Stimulated activated CD8-positive, alpha-beta memory T cell treated with anti-CD3 and anti-CD28 coated beads, Interleukin-4, amount 100 ng/mL, for 1 hour (primary cell): ENCODE measurements at places on chromosomes 2 and 18.

- no peak for DNase-seq
Measured at GRCh38 chr2:240250150-240250984, 109.9 kb upstream of the OTOS start.

- DNase-seq, result no peak
Measured at GRCh38 chr2:172408143-172408766, 19.1 kb upstream of the ITGA6 start.

- no peak for DNase-seq
Measured at GRCh38 chr2:15389895-15390294, 171.2 kb downstream of the NBAS start.

- no peak for DNase-seq
Measured at GRCh38 chr2:144694456-144694855, 174.5 kb upstream of the ZEB2 start.

GRCh38 chr2:33108483-33109443, 162.0 kb downstream of the LTBP1 start:
- no peak for DNase-seq

DNA sequence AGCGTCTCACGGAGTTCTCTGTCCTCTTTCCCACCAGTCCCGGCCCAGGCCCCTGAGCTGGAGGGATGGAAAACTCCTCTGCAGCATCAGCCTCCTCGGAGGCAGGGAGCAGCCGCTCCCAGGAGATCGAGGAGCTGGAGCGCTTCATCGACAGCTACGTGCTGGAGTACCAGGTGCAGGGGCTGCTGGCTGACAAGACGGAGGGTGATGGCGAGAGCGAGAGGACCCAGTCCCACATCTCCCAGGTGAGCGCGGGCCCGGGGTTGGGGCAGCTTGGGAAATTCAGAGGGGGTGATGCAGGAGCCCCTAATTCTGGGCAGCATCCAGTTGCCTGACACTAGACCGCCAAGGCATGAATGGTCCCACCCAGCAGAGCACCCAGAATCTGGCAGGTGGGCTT, 80.7 kb downstream of the CTIF start:
- no peak for DNase-seq

GRCh38 chr2:197145471-197146056, 165.0 kb downstream of the ANKRD44 start:
- no peak for DNase-seq

GRCh38 chr2:112884869-112885505, 26.0 kb upstream of the IL37 start:
- DNase-seq, result peak; percentile 20

- DNase-seq, result no peak
Measured at GRCh38 chr2:104874230-104874629, 20.3 kb downstream of the POU3F3 start.

DNA sequence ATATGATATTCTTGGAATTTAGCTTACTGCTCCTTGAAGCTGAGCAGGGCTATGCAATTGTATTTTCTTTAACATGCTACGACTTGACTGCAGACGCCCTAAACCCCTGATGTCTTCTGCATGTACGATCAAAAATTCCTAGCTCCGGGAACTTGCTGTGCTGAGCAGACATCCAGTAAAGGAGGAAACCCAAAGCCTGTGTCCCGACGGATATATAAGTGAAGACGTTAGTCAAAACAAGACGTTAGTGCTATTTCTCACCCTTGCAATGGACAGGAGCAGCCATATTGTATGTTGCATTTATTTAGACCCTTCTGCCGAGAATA, 51.5 kb downstream of the SETBP1 start:
- DNase-seq, result no peak

DNA sequence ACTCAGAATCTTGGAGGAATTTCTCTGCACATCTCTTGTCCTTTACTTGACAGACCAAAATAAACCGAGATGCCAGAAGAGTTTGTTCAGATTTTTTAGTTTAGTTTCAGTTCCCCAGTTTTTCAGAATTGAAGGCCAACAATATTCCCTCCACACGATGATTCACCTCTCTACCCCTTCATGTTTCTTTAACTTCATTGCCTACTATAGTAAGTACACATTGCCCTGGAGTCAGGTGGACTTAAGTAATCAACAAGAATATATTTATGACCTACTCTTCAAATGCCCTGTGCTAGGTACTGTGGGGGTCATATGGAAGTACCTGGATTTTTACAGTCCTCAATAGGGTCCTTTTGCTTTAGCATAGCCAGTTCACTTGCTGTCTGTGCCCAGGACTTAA, 79.6 kb upstream of the CTLA4 start:
- DNase-seq, result no peak

DNA sequence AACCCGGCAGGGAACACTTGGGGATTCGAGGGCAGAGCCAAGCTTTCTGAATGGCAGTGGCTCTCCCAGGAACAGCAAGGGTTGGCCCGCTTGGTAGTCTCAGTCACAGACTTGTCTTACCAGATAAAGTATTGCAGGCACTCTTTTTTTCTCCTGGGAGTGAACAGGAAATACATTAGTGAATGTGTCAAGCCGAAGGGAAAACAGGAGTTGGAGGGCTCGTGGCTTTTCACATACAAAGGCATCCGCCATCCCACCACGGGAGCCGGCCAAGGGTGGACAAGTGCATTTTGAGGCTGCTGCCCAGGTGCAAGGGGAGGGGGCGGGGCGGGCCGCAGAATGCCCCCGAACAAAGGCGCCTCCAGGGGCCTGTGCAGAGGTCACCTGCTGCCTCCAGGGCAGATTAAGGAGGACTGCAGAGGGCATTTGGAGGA, 163.3 kb upstream of the SIX3 start:
- no peak for DNase-seq

DNA sequence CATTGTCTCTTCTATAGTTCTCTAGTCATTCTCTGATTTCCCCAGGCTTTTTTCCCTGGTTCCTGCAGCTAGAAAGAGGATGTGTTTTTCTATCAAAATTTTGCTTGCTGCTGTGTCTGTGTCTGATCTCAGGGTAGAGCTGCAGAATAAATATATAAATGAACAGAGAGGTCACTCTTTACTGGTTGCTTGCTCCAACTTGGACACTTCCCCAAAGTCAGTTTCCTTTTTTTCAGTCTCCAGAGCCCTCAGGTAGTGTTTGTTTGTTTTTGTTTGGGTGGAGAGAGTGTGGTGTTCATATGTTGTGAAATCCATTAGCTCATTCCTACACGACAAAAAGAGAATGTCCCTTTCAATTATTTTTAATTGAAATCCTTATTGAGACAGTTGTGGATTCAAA, 85.8 kb downstream of the CERS6 start:
- DNase-seq, result no peak

DNA sequence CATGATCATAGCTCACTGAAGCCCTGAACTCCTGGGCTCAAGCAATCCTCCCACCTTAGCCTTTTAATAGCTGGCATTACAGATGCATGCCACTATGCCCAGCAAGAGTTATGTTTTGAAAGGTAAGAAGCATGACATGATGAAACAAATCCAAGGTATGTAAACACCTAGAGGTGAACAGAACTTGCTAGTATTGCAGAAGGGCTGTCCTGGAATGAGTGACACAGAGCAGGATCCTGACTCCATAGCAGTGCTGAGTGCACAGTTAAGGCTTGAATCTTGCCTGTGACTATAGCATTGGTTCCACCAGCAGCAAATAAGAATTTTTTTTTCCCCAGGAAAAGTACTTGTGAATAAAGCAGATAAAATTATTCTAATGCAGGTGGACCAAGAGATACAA, 309.5 kb downstream of the PIK3C3 start:
- no peak for DNase-seq

GRCh38 chr2:6445156-6445555, 420.6 kb downstream of the CMPK2 start:
- no peak for DNase-seq

GRCh38 chr2:197292619-197293018, 18.0 kb downstream of the ANKRD44 start:
- DNase-seq, result no peak
